CD4-positive, alpha-beta T cell (primary cell): ENCODE measurements at places on chromosomes 12 and 14.

DNA sequence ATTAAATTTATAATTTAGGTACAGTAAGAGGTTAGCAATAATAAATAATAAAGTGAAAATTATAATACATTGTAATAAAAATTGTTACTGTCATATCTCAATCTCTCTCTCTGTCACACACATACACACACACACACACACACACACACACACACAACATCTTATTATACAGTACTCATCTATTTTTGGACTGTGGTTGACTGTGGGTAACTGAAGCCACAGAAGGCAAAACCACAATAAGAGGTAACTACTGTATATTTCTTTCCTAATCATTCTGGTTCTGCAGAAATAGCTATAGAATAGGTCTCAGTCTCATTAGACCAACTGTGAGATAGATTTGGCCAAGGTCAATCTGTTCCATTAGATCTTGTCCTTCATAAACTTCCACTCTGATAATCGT, 33.1 kb upstream of the PTPRO start:
- H3K27me3 ChIP-seq: no peaks in the 10 kb centered on the region
- H3K4me3 ChIP-seq: no peak overlapping the region
- H3K4me1 ChIP-seq: no peaks in the 10 kb centered on the region
- no peaks in the 10 kb centered on the region for H3K36me3 ChIP-seq
- no peak for DNase-seq

- peaks cover 67% of the 10 kb centered on the region for H3K36me3 ChIP-seq
- H3K27ac ChIP-seq: no peak overlapping the region
Observed at GRCh38 chr12:8096281-8096915, 14.3 kb downstream of the NECAP1 start.

DNA sequence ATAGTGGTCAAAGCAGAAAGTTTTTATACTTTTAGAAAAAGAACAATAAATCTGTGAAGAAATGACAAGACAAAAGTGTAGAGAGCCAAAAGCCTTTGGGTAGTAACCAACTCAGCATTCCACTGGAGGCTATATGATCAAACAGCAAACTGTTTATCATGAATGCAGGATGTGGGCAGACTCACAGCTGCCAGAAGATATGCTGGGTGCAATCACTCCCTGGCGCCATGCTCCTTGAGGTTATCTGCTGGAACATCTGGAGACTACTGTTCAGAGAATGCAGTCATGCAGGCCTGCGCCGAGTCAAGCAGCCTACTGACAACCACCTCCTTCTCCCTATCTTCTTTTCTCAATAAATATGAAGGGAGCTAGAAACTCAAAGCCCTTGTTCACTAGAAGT, 49.0 kb upstream of the SLC8A3 start:
- no peak overlapping the region for H3K4me3 ChIP-seq
- peaks cover 5% of the 10 kb centered on the region for H3K27me3 ChIP-seq
- no peaks in the 10 kb centered on the region for H3K4me1 ChIP-seq
- no peaks in the 10 kb centered on the region for H3K36me3 ChIP-seq

DNA sequence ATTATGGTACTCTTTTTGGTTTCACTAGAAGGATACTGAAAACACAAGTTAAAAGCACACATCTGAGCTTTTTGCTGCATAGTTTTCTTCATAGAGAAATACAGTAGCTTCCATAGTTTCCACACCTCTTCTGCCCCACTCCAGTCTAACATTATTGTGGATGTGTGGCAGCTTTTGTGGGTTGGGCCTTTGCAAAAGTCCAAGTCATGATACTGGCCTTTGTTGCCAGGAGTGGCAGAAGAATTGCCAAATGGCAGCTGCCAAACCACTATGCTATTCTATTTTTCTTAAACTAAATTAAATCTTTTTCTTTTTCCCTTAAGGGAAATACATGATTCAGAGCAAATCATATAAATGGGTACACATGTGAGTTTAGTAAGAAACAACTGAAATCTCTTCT, 114.8 kb downstream of the PLEKHA5 start:
- DNase-seq: no peak
- H3K4me3 ChIP-seq: no peak overlapping the region
- no peaks in the 10 kb centered on the region for H3K36me3 ChIP-seq

GRCh38 chr12:57741844-57742738, 2.7 kb upstream of the TSPAN31 start:
- H3K27me3 ChIP-seq: no peaks in the 10 kb centered on the region
- peak overlapping the region; percentile 95 for H3K4me3 ChIP-seq
- H3K4me1 ChIP-seq: peaks cover 73% of the 10 kb centered on the region

DNA sequence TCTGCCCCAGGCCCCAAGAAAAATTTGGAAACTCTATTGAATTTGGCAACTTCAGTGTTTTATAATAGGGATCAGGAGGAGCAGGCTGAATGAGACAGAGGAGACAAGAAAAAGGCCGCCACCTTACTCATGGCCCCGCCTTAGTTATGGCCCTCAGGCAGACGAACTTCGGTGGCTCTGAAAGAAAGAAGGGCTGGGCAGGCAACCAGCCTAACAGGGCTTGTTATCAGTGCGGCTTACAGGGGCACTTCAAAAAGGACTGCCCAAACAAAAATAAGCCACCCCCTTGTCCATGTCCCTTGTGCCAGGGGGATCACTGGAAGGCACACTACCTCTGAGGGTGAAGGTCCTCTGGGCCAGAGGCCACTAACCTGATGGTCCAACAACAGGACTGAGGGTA, 146.3 kb upstream of the ATF7IP start:
- no peaks in the 10 kb centered on the region for H3K27me3 ChIP-seq
- peaks cover 15% of the 10 kb centered on the region for H3K4me1 ChIP-seq
- no peaks in the 10 kb centered on the region for H3K36me3 ChIP-seq
- H3K4me3 ChIP-seq: no peak overlapping the region

GRCh38 chr12:16553457-16553856, 52.5 kb downstream of the LMO3 start:
- no peaks in the 10 kb centered on the region for H3K36me3 ChIP-seq
- no peak overlapping the region for H3K27ac ChIP-seq
- no peaks in the 10 kb centered on the region for H3K4me1 ChIP-seq
- no peaks in the 10 kb centered on the region for H3K27me3 ChIP-seq
- H3K4me3 ChIP-seq: no peak overlapping the region

DNA sequence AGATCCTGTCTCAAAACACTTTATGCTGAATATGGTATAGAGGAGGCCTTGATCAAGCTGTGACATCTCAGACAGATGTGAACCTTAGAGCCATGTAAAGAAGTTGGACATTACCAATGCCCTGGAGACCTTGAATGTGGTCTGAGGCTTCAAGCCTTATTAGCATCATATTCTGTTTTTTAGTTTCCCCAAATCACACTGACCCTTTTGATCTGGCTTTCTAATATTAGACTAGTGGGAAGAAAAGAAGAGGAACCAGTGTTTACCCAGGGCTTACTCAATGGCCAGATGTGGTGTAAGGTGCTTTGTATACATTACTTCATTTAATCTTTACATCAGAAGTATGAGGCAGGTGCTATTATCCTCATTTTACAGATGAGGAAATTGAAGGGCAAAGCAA, 10.6 kb upstream of the TBPL2 start:
- H3K4me3 ChIP-seq: no peak overlapping the region
- H3K27ac ChIP-seq: no peak overlapping the region
- no peak for DNase-seq
- H3K27me3 ChIP-seq: no peaks in the 10 kb centered on the region
- no peaks in the 10 kb centered on the region for H3K36me3 ChIP-seq

GRCh38 chr12:84276215-84276614, 636.4 kb downstream of the SLC6A15 start:
- no peaks in the 10 kb centered on the region for H3K4me1 ChIP-seq
- no peak for DNase-seq
- H3K27ac ChIP-seq: no peak overlapping the region
- H3K4me3 ChIP-seq: no peak overlapping the region
- H3K36me3 ChIP-seq: no peaks in the 10 kb centered on the region
- H3K27me3 ChIP-seq: no peaks in the 10 kb centered on the region
